ENCODE measurements at places on chromosomes 3 and 15.

DNA sequence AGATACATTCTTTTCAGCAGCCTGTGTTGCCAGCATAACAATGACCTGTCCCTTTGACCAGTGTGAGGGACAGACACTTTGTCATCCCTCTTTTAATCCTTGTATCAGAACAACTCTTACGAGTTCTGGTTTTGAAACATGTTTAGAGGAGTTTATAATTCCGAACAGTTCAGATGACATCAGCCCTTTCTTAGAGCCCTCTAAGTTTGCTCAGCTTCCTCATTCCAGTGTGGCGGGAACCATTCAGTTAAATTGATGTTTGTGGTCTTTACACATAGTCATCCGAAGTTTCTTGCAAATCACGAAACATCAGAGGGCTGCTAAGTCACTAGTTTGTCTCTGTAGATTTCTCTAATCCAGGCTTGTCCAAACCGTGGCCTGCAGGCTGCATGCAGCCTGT lies 102.5 kb downstream of the AKAP13 start:
- DNase-seq: no peak

DNA sequence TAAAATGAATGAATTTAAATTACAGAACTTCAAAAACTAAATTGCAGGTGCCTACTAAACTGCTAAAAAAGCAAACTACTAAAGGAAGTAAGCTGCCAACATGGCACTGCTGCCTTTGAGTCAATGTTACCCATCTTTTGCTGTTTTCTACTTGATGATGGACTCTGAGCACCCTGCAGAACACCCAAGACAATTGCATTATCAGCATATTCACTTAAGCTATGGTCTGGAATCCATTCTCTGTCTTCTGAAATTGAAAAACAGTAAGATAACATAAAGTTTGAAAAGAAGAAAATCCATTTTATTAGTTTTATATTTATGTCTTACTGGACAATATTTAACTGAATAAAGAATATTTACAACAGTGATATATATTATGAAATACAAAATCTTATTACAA lies 91.4 kb downstream of the ZBBX start:
- DNase-seq: no peak

- no peak for DNase-seq
These were observed 300.4 kb upstream of the ROPN1 start for GRCh38 chr3:124292329-124292728.

GRCh38 chr3:107994181-107994580 lies 96.7 kb downstream of the CD47 start:
- no peak for DNase-seq

- DNase-seq: no peak
These were observed 59.1 kb downstream of the SST start for GRCh38 chr3:187610981-187611511.

- DNase-seq: peak; percentile 8
These were observed 541.1 kb downstream of the NLGN1 start for GRCh38 chr3:173938616-173939015.

DNA sequence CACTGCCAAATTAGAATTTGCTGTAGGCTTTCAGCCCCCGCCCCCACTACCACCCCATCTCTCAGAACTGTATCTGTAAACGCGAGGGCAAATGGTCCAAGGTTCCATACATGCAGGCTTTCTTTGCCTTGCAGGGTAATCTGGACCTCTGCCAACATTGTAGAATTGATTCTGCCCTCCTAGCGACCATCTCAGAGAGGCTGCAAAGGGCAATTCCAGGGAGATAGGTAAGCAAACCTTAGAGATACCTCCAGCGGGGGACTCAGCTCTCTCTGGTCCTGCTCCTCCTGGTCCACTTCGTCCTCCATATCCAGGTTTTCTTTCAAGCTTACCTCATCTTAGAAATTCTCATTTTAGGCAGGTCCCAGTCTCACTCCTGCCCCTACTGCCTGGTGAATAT lies 64.4 kb downstream of the SLMAP start:
- no peak for DNase-seq

- no peak for DNase-seq
These were observed 7.2 kb downstream of the HERC1 start for GRCh38 chr15:63826528-63826927.

DNA sequence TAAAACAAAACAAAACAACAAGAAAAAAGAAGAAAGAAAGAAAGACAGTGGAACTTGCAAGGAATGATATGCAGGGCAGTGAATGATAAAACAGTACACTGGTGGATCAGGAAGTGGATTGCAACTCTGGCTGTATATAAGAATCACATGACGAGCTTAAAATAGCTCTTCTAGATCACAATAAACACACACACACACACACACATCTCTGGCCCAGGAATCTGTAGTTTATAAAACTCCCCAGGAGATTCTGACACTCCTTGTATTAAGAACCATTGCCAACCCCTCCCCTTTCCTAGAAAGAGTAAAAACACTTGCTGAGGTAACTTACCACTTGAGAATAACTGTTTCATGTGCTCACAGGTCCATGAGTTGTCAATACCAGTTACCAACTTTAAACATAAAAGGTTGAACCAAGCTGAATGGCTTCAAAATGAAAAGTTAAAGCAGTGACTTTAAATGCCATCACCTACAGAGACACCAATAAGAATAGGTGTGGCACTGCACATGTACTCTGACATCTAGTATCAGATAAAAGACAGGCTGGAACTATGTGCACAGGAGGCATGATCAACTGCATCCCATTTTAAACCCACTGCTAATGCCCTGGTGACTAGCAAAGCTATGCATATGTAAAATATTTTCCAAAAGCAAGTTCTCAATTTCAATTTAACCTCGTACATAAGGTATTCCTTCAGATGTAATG lies 3.9 kb downstream of the CPOX start:
- DNase-seq: no peak

DNA sequence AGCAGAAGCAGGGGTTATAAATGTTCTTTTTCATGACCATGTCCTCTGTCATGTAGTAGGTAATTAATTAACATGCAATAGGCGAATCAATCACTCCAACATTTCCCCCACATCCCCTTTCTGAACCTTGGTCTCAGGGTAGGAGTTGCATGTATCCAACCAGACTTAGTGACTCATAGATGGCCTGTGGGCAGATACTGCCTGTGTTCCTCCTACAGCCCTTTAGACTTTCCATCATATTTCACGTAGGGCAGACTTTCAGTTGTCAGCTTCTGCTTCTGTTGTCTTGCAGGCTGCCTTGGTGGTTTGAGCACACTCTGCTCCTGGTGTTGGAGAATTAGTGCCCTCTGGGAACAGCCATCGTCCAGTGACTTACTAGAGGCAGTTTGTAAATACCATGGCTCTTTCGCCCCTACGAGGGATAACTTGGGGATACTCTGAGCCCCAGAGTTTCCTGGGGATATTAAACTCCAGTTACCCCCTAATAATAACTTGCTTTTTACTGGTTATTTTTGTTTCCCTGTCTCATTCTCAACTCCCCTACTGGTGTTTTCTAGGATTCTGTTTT lies 244.4 kb downstream of the EDEM1 start:
- no peak for DNase-seq

GRCh38 chr3:106533788-106534160 lies 665.0 kb upstream of the CBLB start:
- DNase-seq: no peak

GRCh38 chr3:39176025-39176714 lies 16.2 kb downstream of the XIRP1 start:
- no peak for DNase-seq
